ENCODE measurements at places on chromosomes 2 and 18.

DNA sequence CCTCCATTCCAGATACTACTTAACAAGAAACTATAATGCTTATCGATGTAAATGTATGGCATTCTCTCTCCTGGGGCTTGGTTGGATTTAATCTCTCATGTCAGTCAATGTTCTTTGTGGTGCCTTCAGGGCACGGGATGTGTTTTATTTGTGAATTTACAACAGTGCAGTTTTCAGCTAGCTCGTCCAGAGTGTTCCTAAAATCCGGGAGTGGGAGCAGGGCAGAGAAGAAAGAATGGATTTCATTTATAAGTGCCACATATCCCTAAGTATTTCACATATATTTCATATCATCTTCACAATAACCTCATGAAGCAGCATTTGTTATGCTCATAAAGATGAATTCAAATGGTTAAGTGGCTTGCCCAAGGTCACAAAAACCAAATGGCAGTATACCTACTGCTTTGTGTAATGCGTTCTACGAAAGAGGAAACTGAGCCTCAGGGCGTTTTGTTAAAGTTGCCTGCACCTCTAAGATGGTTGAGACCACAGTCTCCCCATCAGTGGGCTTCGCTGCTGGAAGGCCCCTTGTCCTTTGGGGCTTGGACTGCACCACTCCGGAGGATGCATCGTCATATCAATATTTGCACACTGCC is 134.7 kb upstream of the MGAT5 start:
- DNase-seq, result no peak

DNA sequence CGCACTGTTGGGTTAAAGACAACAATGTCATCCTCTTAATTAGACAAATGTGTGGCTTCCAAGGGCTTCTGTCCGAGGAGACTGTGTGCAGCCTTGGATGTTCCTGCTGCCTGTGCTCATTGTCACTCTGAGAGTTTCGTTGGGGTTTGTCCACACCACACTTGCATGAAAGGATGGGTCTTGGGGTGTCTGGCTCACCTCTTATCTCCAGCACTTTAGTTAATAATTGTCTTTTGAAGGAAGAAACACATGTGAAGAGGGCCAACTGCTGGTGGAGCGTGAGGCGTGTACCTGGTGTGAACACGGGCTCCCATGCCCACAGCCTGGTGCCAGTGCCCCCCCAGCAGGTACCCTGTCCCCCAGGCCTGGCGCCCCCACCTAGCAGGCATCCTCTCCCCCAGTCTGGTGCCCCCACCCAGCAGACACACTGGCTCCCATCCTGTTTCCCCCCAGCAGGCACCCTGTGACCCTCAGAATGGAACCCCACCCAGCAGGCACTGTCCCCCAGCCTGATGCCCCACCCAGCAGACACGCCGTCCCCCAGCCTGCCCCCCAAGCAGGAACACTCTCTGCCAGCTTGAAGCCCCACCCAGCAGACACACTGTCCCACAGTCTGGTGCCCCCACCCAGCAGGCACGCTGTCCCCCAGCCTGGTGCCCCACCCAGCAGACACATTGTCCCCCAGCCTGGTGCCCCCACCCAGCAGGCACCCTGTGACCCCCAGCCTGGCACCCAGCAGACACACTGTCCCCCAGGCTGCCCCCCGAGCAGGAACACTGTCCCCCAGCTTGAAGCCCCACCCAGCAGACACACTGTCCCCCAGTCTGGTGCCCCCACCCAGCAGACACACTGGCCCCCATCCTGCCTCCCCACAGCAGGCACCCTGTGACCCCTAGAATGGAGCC is 96.3 kb upstream of the TMEM18 start:
- no peak for DNase-seq

- no peak for DNase-seq
These were observed 305.0 kb upstream of the LRP1B start for GRCh38 chr2:142435847-142436246.

DNA sequence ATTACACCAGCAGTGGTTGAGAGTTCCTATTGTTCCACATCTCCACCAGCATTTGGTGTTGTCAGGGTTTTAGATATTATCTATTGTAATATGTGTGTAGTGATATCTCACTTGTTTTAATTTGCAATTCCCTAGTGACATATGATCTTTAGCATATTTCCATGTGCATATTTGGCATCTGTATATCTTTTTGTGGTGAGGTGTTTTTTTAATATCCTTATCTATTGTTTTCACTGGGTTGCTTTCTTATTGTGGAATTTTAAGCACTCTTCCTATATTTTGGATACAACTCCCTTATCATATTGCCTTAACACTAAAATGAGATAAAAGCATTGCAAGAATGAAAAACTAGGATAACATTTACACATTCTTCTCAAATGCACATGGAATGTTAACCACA is 453.9 kb upstream of the FSIP2 start:
- no peak for DNase-seq

DNA sequence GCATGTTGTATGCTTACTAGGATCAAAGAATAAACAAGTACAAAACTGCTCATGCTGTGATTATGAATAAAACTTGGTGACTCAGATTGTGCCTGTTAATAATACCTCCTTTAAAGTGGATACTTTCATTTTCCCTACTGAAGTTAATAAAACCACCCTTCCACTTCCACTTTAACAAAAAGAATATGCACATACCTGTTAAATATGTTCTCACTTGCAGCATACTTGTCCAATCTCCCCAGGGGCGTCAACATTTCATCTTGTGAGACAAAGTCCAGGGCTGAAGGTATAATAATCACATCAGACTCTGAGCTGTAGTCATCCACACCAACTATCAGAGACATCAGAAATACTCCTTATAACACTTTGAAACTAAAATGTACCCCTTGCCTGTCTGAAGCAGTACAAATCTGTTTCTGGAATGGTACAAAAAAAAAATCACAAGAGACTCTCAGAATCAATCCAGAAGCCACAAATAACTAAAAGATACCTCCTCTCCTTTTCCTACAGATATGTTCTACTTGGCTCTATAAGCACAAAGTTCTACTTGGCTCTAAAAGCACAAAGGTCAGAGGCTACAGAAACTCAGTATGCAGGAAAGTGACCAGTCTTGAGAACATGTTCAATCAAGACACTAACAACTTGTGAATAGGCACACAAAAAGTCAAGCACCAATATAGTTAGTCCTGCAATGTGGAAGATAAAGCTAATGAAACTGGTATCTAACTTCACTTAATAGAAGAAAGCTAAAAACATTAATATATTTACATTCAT is 19.3 kb downstream of the PPP4R1 start:
- no peak for DNase-seq

DNA sequence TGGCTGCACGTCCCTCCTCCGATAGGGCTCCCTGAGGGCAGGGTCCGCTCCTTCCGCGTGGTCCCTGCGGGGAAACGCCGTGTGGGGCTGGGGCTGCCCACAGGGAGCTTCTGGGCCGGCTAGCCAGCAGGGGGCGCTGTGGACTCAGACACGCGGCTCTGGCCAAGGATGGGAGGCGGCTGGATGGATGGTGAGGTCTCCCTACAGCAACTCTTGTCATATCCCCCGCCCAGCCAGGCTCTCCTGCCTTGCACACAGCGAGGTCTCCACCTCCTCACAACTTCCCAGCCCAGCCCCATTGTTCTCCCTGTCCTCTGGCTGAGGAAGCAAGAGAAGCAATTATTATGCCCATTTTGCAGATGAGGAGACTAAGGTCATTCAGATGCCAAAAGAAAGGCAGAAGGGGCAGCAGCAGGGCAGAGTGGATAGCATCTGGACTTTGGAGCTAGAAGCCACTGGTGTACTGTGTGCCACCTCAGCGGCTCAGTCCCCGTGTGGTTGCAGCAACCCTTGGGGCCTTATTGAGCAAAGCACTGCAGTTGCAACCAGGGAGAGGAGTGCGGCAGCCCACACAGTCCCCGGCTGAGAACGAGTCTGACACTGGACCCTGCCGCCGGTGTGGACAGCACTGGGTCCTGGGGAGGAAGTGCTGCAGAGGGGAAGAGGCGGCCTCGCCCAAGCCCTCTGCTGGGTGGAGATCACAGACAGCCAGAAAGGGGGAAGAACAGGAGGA is 99.0 kb downstream of the ZFP36L2 start:
- DNase-seq, result no peak

DNA sequence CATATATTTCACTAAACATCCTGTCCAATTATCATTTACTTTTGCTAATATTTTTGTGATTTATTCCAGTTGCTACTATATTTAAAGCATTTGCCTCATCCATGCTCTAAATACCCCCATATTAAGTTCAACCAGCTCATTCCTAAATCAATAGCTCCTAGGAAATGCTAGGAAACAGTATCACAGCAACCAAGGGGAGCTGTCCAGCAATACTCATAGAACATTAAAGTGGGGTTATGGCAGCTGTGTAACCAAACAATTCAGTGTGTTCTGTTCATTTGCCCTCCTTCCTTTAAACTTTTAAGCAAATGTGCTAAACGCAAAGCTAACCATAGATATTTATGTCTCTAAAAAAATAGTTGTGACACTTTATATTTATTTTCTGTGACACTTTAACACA is 41.1 kb downstream of the ACVR1C start:
- DNase-seq, result no peak

DNA sequence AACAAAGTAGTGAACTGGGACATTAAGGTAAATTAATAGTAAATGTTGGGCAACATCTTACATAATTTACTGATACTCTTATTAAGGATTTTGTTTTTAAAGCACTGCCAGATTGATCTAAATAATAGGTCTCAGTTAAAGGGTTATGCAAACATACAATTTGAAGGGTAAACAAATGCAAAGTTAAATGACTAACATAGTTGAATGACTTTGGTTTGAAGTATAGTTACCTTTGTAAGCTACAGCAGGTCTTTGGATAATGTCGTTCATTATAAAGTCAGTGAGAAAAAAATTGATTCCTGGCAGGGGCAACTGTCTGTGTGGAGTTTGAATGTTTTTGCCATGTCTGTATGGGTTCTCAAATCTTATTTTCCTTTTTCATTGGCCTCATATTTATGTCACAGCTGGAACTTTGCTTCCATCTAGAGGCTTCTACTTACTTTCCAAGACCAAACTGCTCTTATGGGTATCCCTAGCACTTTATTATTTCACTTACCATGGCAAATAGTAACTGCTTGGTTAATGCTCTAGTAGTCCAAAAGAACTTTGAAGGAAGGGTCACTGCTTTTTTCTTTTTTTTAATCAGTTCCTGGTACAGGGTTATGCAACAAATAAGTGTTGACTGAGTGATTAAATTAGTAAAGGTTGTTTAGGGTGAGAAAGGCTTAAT is 107.8 kb downstream of the NBEAL1 start:
- no peak for DNase-seq

DNA sequence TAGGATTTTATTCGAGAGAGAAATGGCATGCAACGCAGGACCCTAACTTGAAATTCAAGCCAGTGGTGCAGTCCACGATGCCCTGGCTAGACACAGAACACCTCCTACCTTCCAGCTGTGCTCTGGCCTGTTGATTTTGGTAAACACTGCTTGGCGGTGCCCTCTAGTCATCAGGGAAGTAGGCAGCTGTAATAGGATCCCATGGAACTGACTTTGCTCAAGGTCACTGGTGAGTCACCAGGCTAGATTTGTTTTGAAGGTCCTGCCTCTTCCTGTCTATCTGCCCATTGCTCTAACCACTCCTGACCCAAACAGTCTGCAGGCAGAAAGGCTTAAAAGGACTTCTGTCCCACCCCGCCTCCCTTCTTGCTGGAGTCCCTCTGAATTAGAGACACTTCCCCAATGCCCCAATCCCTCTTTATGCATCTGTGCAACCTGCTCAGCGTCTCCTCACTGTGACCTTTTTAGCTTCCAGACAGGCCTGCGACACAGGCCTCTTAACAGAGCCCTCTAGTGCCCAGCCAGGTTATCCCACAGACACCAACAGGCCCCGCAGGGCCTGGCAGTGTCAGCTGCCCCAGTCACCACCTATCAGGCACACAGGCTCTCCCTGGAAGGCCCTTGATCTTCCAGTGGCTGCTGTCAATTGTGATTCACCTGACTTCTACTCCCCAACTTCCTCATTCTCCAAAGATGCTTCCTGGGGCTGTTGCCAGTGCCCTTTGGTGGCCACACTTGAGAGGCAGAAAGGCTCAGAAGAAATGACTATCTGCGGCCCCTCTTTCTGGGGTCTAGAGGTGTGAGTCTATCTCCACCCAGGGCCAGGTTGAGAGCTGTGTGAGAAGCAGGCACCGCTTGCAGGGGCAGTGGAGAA is 5.2 kb downstream of the TMEM127 start:
- no peak for DNase-seq

DNA sequence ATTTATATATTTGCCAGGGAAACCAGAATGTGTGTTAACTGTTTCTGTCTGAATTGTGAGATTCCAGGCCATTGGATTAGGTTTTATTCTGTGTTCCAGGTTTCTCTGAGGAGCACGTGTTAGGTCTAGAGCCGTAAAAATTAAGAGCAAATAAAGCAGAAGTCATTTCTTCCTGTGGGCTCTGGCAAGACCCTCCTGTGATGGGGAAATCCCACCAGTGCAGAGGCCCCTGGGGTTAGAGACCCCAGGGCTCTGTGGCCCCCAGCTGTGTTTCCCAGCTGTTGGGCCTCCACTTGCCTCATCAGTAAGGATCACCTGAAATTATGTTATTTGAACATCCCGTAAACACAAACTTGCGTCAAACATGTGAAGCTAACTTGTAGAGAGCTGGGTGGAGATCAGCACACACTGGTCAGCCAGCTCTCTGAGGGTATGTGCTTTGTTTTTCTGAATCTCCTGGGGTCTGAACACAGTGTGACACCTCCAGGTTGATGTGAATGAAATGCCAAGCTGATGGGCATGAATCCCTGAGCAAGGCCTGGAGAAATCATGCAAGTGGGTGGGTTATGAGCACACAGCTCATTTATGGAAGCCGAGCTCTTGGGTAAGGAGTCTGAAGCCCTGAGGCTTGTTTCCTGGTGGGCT is 50.3 kb downstream of the HK2 start:
- no peak for DNase-seq

- DNase-seq, result no peak
These were observed 36.3 kb downstream of the CYP27C1 start for GRCh38 chr2:127183771-127184170.

GRCh38 chr18:21369146-21369545 is 127.1 kb downstream of the GREB1L start:
- DNase-seq, result no peak

DNA sequence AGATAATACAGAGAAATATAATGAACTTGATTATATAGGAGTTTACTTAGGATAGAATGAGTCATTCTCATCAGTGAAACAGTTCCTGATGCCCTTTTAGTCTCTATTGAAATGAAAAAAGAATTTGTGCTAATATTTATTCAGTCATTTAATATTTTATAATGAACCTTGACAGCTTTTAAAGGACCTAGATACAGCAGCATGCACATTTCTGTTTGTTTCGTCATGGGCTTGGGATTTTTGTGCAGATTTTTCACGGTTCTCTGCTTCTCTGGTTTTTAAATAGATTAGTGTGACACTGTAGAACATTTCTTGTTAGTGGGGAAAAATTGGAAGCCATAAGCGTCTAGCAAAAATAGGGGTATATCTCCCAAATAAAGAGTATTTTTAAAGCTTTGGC is 60.7 kb downstream of the NABP1 start:
- no peak for DNase-seq

GRCh38 chr2:208046686-208047085 is 21.4 kb upstream of the PLEKHM3 start:
- no peak for DNase-seq

- no peak for DNase-seq
These were observed 15.2 kb downstream of the HIBCH start for GRCh38 chr2:190304404-190304803.

- no peak for DNase-seq
These were observed 7.2 kb upstream of the SPOPL start for GRCh38 chr2:138494265-138494966.
